Femur (tissue), 1 donor: ENCODE measurements at places on chromosomes 5 and 9.

- DNase-seq: no peak
These were observed 209.2 kb downstream of the DIRAS2 start for GRCh38 chr9:90433398-90433941.

- no peak for DNase-seq
These were observed 40.2 kb downstream of the OSTF1 start for GRCh38 chr9:75128535-75128934.

- DNase-seq: no peak
These were observed 71.2 kb upstream of the ABCA1 start for GRCh38 chr9:104999136-104999535.

GRCh38 chr5:3598769-3599211, 3.2 kb downstream of the IRX1 start:
- DNase-seq: no peak

GRCh38 chr5:86968301-86968753, 299.4 kb upstream of the RASA1 start:
- peak; percentile 75 for DNase-seq

GRCh38 chr9:32584784-32585183, 11.8 kb upstream of the NDUFB6 start:
- no peak for DNase-seq

DNA sequence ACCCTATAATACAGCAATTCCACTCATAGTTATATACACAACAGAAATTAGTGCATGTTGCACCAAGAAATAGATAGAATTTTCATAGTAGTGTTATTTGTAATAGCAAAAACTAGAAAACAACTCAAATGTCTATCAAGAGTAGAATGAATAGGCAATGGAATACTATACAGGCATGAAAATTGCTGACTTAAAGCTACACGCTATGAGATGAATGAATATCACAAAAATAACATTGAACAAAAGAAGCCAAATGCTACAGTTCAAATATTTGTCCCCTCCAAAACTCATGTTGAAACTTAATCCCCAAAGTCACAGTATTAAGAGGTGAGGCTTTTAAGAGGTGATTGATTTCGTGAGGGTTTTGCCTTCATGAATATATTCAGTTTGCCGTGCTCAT, 215.1 kb downstream of the FRMD3 start:
- no peak for DNase-seq

DNA sequence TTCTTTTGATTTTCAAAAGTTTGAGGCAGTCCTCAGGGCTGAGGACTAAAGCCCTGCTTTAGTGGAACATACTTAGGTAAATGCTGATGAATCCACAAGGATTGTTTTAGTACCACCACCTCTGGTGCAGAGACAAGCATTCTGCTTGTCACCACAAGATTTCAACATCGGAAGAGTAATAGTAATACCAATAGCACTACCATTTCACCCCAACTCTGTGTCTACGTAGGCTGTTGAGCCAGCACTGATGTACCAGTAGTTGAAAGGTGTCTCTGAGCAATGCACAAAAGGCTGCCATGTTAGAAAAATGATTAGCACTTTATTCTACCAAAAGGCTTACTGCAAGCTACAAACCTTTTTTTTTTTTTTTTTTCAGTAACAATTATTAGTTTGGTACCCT, 213.2 kb upstream of the SLC24A2 start:
- no peak for DNase-seq

GRCh38 chr5:50749873-50750272, 83.4 kb downstream of the PARP8 start:
- no peak for DNase-seq

GRCh38 chr9:112226091-112226490, 51.0 kb upstream of the SUSD1 start:
- DNase-seq: no peak

- peak; percentile 79 for DNase-seq
These were observed 10.8 kb downstream of the TCF7 start for GRCh38 chr5:134125039-134126015.

DNA sequence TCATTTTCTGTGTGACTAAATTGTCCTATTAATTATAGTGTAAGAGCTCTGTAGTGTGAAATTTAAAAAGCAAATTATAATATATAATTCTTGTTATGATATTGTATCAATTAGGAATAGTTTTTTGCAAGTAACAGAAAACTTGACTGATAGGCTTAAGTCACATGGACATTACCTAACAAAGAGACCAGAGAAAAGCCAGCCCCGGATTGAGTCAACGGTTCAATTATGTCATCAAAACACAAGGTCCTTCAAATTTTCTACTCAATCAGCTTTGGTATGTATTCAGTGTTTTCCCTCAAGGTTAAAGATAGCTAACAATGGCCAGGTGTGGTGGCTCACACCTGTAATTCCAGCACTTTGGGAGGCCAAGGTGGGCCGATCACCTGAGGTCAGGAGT, 126.7 kb upstream of the PTGER4 start:
- no peak for DNase-seq

- no peak for DNase-seq
These were observed 2.8 kb downstream of the SARDH start for GRCh38 chr9:133735415-133735775.

GRCh38 chr5:127718181-127718580, 15.0 kb downstream of the CCDC192 start:
- no peak for DNase-seq

GRCh38 chr9:120982836-120983235, 56.2 kb upstream of the TRAF1 start:
- DNase-seq: no peak

GRCh38 chr9:14956208-14956607, 46.0 kb upstream of the FREM1 start:
- no peak for DNase-seq

- no peak for DNase-seq
These were observed 116.2 kb upstream of the RAPGEF1 start for GRCh38 chr9:131856105-131856504.

- peak; percentile 68 for DNase-seq
These were observed 66.9 kb downstream of the TMC1 start for GRCh38 chr9:72588336-72588735.

GRCh38 chr5:147474140-147474539, 35.7 kb downstream of the DPYSL3 start:
- no peak for DNase-seq

DNA sequence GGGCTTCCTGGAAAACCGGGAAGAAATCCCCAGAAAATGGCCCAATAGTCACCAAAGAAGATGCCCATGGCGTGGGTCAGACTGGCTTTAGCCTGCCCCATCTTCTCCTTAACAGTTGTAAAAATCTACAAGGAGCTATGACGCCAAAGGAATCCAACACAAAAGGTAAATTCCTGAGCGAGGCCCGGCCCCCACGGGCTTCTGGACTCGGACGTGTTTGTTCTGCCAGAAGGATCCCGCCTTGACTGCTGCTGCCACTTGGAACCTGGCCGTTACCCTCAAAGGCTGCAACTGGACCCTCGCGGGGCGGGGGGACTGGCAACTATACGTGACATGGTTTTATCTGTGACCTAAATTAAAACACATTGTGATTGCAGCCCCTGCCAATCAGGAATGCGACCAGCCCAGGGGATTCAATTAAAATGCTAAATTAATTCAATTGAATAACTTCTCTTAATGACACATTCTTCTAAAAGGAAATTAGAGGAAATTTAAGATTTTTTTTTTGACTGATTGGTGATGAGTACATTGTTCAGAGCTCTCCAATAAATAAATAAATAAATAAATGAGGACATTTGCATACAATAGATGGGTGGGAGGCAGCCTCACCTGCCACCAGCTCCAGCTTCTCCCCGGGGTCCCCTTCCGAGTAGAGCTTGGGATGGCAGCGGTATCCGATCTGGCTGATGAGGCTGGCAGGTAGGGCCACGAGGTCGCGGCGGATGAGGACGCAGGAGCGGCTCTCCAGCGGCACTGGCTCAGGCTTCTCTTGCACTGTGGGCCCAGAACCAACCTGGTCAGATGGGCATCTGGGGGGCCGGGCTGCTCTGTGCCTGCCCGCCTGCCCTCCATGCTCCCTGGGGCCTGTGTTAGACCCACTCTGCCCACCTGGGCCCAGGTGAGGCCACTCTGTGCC, 54.7 kb upstream of the UBAC1 start:
- DNase-seq: peak; percentile 15

DNA sequence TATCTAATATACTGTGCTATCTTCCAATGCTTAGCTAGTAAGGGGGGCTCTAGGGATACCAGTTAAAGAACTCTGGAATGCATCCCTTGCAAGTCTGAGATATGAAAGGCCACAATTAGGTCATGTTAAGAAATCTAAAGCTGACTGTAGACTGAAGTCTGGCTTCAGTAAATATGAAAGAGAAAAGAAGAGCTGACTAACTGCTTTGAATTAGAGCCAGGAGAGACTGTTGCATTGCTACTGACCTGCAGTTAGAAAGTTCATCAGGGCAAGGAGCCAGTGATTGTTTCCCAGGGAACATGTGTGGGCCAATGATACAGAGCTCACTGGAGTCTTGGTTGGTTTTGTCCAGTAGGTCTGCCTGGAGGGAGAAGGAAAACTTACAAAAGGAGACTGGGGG, 472.1 kb upstream of the TNC start:
- peak; percentile 28 for DNase-seq

DNA sequence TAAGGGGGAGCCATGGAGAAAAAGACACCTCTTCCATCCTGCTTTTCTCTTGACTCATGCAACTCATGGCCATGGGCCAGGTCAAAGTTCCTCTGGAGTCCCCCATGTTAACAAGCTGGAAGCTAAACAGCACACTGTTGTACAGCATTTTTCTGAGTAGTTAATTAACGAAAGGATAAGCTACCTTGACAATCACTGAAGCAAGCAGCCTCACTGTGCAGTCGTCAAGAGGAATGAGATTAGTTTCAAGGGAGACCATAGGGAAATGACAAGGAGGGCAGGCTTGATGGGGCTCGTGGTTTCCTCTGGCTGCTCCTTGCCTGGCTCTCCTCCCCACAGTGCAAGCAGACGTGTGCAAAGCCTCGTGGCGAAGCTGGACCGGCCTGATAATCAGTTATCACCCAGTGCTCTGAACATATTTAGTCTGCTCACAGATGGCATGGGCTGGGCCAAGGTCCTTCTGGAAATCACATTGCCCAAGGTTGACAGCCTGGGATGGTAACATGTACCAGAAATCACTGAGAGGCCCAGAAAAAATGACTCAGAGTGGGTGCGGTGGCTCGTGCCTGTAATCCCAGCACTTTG, 209.5 kb downstream of the SLIT3 start:
- no peak for DNase-seq

DNA sequence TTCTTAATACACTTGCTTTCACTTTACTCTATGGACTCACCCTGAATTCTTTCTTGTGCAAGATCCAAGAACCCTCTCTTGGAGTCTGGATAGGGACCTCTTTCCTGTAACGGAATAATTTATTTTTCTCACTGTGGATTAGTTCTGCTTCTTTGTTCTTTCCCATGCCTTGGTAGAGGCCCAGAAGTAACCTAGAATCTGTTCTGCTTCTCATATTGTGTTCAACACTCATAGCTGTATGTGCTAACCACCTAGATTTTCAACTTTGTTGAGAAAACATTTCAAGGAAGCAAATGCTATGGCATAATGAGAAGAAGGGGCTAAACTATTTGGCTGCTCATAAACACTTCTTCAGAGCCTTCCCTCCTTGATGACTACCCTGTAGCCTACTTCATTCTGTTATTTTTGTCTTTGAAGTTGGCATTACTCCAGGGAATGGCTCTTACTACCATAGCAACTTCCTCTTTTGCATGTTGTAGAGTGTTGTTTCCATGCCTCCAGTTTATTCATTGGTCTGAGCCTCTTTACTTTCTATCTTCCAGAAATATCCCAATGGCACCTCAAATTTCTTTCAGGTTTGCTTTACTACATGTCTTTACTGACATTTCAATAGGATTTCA, 74.3 kb downstream of the KIAA0825 start:
- DNase-seq: no peak

DNA sequence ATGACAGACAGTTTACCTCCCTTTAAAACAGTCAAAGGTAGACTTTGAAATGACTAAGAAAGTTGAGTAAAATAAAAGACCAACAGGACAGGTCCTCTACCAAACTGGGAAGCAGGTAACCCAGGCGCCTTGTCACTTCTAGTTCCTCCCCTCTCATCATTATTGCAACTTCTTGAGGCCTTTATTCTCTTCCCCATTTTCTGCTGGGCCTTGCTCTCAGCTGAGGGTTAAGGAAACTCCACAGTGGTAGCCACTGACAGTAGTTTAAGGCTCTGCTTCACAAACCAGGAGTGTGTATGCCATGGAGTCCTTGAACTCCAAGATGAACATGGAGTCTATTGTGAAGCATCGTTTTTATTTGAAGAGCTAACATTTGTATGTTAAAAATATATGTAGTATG, 36.9 kb upstream of the TCERG1 start:
- no peak for DNase-seq

DNA sequence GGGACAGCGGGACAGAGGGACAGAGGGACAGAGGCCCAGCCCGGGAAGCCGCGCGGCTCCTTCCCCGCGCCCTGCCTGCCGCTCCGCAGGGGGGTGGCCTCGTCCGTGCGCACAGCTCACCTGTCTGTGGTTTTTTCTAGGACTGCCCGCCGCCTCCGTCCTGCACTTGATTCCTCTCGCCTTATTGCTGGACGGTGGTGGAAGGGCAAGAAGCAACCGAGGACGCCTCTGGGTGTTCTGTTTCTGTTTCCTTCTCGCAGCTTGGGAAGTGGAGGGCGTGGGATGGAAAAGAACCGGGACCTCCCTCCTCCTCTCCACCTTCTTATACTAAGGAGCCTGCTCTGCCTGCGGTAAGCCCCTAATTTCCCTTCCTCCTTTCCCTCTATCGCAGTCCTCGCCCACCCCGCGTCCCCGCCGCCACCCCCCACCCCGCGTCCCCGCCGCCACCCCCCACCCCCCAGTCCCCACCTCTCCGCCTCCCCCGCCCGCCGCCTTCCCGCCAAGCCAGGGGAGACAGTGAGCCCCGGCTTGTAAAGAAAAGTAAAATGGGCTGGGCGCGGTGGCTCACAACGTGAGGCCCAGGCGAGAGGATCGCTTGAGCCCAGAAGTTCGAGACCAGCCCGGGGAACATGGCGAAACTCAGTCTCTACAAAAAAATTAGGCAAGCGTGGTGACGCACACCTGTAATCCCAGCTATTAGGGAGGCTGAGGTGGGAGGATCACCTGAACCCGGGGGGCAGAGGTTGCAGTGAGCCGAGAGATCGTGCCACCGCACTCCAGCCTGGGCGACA, 9.6 kb upstream of the FLT4 start:
- DNase-seq: no peak

DNA sequence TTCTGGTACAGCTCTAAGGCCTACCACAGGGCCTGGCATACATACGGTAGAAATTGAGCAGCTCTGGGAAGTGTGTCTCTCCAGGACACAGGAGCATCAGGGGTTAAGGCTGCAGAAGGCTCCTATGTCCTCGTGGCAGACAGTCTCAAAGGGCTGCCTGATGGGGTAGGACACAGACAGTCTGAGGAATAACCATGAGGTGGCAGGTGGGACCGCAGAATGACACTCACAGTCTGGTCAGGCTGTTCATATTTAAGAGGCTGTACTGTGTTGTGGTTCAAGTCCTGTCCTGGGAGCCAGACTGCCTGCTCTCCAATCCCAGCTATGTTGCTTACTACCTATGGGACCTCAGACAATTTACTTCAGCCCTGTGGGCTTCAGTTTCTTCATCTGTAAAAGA, 217.1 kb downstream of the TRIM32 start:
- DNase-seq: no peak

DNA sequence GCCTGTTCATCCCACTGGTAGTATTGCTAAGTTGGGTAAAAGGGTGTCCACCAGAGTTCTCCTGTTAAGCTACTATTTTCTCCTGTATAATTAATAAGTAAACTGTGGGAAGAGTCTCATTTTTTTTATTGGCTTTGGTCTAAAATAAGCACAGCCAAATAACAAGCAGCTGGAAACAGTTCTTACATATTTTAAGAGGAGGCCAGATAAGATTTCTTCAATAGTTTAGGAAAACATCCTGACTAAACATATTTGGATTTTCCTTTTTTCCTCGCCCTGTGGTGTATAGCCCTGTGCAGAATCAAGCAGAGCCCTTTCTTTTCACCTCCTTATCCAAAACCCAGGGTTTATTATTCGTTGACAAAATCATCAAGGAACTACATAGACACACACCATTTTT, 122.2 kb upstream of the ZNF608 start:
- no peak for DNase-seq
